Camera-type eye (tissue), 1 donor: ENCODE measurements at places on chromosomes 4 and X. TPM values are rescaled to one million over a fixed set of nuclear protein-coding genes. Genes with fewer than 3 reads are reported as not detected.

Gene CC2D2A
- 82.1 TPM for total RNA-seq

Gene VCX3A
- not detected for total RNA-seq

Gene IGFBP7
- 290 TPM for total RNA-seq

Gene CASP3
- 44.5 TPM for total RNA-seq

Gene USP51
- total RNA-seq = 9.1 TPM

Gene TLR3
- 2.7 TPM for total RNA-seq

Gene MAGED4B
- 18.4 TPM for total RNA-seq

Gene ABRAXAS1
- 19.8 TPM for total RNA-seq

Gene PRR32
- total RNA-seq = 0.60 TPM

Gene VCX2
- total RNA-seq = not detected

Gene CLNK
- total RNA-seq = 0.16 TPM

Gene AKAP14
- not detected for total RNA-seq

Gene HPGDS
- 1.3 TPM for total RNA-seq

Gene GPR173
- total RNA-seq = 26.3 TPM

Gene SEC31A
- 268 TPM for total RNA-seq

Gene DDX60
- 14.8 TPM for total RNA-seq

Gene ADH1C
- total RNA-seq = 1.3 TPM

Gene SOD3
- 19.7 TPM for total RNA-seq

Gene GLOD5
- not detected for total RNA-seq

Gene XPNPEP2
- 2.7 TPM for total RNA-seq

Gene HS6ST2
- 5.7 TPM for total RNA-seq

Gene PRDM5
- total RNA-seq = 57.6 TPM

Gene TBC1D8B
- total RNA-seq = 18.3 TPM

Gene C4orf46
- 42.1 TPM for total RNA-seq

Gene MAGEB10
- total RNA-seq = not detected

Gene SPP1
- 189 TPM for total RNA-seq

Gene PABPC1L2B
- total RNA-seq = 0.38 TPM

Gene PAGE5
- total RNA-seq = not detected

Gene DCTD
- 58.4 TPM for total RNA-seq

Gene GAGE13
- total RNA-seq = not detected

Gene ERCC6L
- total RNA-seq = 2.7 TPM

Gene ADRA2C
- total RNA-seq = 8.5 TPM

Gene RPS6KA6
- 19.5 TPM for total RNA-seq

Gene GABRQ
- 1.6 TPM for total RNA-seq

Gene NLRP2B
- not detected for total RNA-seq

Gene SLC38A5
- total RNA-seq = 103 TPM

Gene CSAG2
- total RNA-seq = not detected

Gene TASL
- total RNA-seq = 1.8 TPM

Gene IL13RA2
- 1.6 TPM for total RNA-seq

Gene VEGFC
- total RNA-seq = 10.6 TPM

Gene HMX1
- 63.0 TPM for total RNA-seq

Gene NR0B1
- not detected for total RNA-seq
